NCI-H1694 treated with DMSO at 0.1 percent for 48 hours (cell line): ENCODE measurements at places on chromosomes 1 and 21.

DNA sequence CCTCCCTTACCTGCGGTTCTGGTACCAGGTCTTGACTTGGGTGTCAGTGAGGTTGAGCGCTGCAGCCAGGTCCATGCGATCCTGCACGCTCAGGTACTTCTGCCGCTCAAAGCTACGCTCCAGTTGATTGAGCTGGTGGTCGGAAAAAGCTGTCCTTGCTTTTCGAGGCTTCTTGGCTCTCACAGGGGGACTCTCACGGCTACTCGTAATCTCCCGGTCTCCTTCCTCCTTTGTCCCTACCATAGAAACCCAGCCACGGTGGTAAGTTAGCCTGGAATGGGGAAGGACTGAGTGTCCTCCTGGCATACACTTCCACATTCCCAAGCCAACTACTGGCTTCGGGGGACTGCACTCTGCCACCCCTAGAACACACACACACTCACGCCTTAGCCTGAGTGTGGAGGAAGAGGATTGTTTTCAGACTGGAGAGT is 2.6 kb downstream of the BARHL2 start:
- DNase-seq: no peak

DNA sequence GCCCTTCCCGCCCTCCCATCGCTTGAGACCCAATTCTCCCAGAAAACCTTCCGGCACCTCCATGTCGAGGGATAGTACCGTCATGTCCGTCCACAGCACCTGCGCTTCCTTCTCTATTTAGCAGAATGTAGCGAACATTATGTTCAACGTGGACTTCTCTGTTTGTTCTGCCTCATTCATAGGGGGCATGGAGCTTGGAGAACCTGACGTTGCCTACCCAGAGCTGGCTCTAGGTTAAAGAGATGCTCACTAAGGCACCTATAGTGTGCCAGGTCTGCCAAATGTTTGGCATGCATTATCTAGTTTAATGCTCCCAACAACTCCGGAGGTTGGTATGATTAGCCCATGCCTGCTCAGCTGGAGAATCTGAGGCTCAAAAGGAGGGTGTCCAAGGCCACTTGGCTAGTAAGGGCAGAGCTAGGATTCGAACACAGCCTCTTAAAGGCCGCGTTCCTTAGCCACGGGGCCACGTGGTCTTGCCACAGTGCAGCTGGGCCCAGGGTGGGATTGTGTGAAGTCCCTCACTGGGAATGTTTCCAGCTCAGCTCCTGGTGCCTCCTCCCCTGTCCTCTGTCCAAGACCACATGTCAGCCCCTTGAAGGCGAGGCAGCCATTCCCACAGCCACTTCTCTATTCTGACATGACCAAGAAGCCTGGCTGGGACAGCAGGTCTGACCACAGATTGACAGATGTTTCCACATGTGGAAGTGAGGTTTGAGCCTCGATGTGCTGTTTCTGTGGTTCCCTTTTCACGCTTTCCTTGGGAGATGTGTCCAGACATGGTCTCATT is 57.8 kb downstream of the RUNX3 start:
- DNase-seq: no peak

DNA sequence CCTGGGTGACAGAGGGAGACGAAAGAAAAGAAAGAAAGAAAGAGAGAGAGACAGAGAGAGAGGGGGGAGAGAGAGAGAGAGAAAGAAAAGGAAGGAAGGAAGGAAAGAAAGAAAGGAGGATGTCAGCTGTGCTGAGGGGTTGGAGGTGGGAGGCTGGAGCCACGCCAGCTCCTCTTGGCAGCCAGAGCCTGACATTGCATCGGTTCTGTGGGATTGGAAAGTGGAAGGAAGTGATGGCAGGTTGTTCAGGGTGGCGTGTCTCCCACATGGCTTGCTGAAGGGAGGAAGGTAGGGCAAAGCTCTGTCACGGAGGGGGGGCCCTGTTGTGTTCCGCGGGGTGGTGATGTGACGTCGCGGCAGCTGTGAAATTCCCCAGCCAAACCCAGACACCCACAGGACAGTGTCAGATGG is 30.7 kb downstream of the EIF2D start:
- peak; percentile 34 for DNase-seq

GRCh38 chr1:14148526-14148925 is 448.5 kb downstream of the PRDM2 start:
- no peak for DNase-seq

DNA sequence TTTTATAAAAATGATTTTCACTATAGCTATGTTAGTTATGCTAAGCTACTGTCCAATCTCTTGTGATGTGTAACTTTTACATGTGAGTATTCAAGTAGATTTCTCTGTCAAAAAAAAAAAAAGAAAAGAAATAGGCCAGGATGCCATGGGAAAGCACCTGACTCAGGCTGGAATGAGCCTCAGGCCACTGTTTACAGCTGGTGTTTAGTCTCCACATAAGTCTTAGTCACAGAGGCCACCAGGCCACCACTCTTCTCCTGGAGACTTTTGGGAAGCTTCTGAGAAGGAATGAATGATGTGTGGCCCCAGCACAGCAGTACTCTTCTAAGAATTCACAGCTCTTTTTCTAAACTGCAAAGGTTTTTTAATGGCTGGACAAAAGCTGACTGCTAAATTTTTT is 48.9 kb downstream of the CHML start:
- no peak for DNase-seq

- DNase-seq: no peak
Measured at GRCh38 chr1:1137256-1138045, 21.6 kb upstream of the C1orf159 start.

DNA sequence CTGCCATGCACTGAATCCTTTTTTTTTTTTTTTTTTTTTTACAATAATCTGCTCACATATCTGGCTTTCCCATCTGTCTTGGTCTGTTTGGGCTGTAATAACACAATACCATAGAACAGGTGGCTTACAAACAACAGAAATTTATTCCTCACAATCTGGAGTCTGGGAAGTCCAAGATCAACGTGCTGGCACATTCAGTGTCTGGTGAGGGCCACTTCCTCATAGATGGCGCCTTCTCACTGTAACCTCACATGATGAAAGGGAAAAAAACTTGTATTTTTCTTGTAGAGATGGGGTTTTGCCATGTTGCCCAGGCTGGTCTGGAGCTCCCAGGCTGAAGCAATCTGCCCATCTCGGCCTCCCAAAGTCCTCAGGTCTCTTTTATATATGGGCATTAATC is 13.0 kb upstream of the PARP1 start:
- DNase-seq: no peak

GRCh38 chr1:89149229-89149628 is 23.3 kb upstream of the GBP2 start:
- DNase-seq: no peak

DNA sequence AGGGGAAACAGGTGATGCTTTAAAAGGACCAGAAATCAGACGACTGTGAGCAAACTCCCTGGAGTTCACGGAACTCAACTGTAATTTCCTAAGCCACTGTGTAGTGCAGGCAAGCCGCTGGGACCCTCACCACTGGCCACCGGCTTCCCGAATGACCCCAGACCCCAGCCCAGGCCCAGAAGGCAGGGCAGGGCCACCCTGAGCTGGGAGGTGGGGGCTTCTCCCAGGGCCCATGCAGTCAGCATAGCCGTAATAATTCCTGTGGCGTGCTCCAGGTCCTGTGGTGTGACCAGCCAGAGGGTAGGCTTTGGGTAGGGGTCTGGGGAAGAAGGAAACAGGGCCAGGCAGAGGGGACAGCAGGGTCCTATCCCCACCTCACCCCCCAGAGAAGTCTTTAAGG is 3.5 kb upstream of the ARF1 start:
- DNase-seq: no peak

- DNase-seq: no peak
Measured at GRCh38 chr1:38013227-38013622, 691 bp downstream of the UTP11 start.

DNA sequence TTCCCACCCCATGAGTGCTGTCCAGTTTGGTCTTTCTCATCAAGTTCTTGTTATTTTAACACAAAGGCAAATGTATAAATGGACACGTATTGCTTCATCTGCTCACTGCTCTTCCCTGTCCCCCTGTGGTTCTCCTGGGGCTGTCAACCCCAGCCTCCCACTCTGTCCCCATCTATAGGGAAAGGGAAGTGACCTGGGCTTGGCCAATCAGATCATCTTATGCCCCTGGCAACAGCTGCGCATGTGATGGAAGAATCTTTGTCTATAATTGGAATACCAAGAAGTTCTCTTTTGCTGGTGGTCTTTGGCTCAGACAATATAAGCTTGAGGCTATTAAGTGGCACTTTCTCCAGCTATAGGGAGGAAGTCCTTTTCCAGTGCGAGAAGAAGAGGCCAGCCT is 4.7 kb upstream of the CCSAP start:
- no peak for DNase-seq

DNA sequence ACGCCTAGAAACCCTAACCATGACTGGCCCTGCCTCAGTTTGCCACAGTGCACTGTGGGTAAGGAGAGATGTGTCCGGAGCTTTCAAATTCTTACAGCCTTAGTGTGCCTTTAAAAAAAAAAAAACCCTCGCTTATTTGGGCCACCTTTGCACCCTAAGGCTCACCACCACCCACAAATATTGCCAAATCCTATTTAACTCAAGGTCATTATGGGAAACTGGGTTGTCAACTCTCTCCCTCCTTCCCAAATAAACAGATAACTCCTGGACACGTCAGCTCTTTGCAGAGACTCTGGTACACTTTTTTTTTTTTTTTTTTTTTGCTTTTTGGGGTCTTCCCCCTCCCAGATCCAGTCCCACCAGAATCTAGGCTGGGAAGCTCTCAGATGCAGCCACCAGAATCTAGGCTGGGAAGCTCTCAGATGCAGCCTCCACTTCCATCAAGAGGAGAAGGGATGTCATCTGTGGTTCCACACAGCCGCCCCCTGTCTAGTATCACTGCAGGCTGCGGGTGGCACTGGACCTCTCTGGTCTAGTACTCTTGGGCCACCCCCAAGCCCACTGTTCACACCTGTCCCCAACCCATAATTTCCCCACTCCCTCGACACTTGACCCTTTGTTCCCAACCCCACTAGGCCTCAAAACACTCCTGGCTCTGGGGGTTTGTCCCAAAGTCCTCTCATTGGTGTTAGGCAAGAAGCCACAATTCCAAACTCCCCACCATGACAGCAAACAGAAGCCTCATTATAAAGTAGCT is 3.4 kb downstream of the DHRS3 start:
- DNase-seq: no peak

DNA sequence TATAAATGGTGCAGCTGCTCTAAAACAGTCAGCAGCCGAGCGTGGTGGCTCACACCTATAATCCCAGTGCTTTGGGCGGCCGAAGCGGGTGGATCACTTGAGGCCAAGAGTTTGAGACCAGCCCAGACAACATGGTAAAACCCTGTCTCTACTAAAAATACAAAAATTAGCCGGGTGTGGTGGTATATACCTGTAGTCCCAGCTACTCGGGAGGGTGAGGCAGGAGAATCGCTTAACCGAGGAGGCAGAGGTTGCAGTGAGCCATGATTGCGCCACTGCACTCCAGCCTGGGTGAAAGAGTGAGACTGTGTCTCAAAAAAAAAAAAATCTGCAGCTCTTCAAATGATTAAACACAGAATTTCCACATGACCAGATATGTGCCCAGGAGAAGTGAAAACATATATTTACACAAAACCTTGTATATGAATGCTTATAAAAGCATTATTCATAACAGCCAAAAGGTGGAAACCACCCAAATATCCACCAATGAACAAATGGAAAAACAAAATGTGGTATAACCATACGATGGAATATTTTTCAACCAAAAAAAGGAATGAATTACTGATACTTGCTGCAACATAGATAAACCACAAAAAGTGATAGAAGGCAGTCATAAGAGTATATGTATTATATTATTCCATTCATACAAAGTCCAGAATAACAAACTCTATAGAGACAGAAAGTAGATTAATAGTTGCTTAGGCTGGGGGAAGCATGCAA is 14.1 kb downstream of the EPS15 start:
- DNase-seq: no peak

DNA sequence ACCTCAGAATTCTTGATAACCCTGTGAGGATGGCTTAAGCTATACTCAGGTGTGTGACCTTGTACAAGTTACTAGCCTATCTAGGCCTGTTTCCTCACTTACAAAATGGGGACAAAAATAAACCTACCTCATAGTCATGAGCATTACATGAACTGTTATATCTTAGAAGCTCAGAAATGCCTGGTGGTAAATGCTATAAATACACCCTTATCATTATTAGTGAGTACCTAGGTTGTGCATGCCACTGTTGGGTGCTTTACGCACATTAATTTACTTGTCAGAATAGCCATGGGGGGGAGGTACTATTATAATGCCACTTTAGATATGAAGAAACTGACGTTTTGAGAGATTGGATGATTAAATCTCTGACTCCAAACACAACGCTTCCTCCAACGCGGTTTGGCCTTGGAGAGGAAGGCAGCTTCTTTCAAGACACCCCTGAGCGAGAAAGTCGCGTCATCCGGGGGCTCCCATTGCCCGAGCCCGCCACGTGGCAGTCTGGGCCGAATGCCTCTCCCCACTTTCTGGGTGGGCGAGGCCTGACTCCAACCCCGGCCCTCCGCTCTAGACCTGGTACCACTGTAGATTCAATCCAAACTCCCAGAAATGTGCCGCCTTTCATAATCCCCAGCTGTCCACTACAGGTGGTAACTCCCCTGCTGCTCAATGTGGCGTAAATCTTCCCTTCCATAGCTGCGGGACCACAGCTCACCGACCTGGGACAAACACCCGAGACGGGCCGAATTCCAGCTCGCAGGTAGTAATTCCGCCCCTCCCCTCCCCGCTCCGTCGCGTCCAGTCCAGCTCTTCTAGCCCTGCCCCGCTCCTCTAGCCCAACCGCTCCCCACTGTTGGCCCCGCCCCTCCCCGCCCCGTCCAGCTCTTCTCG is 771 bp upstream of the RAD54L start:
- DNase-seq: no peak

- DNase-seq: no peak
Measured at GRCh38 chr1:21559788-21560567, 50.8 kb downstream of the ALPL start.

GRCh38 chr1:208509072-208509471 is 264.9 kb upstream of the PLXNA2 start:
- no peak for DNase-seq

DNA sequence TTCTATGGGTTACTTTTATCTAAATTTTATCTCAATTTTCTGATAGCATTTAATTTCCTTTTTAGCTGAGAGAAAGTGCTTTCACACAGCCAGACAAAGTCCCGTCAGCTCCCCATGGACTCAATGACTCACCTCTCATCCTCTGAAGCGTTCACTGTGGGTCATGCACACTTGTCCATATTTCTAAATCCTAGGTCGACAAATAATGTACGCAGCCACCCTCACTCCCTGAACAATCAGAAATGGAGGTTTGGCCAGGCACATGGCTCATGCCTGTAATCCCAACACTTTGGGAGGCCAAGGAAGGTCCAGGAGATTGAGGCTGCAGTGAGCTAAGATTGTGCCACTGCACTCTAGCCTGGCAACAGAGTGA is 42.4 kb upstream of the COA6 start:
- no peak for DNase-seq

- no peak for DNase-seq
Measured at GRCh38 chr1:56092684-56093570, 486.4 kb downstream of the PLPP3 start.

GRCh38 chr1:3718764-3719163 is 33.5 kb upstream of the CCDC27 start:
- peak; percentile 43 for DNase-seq

GRCh38 chr1:29785554-29785953 is 549.2 kb downstream of the PTPRU start:
- no peak for DNase-seq

DNA sequence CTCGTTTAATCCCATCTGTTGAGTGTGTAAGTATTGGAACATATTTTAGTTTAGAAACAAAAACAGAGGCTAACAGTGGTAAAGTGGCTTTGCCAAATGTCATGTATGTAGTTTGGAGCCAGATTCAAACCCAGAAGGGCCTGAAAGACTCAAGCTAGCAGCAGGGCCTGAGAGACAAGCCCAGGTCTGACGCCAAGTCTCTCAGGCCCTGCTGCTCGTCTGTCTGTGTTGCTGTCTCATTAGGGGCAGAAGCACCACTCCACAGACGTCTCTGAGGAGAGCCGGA is 8.3 kb downstream of the CITED4 start:
- DNase-seq: peak; percentile 84
